GDM1 (cell line): ENCODE measurements at places on chromosomes 1 and 21.

- DNase-seq, result no peak
Measured at GRCh38 chr1:233725423-233725822, 111.5 kb downstream of the KCNK1 start.

GRCh38 chr1:34929497-34929852, at the start of gene DLGAP3:
Gene DLGAP3, minus strand, starts transcription at chr1:34929650. Its CDS starts 24,267 bp downstream, at chr1:34905383.
- no peak for DNase-seq

DNA sequence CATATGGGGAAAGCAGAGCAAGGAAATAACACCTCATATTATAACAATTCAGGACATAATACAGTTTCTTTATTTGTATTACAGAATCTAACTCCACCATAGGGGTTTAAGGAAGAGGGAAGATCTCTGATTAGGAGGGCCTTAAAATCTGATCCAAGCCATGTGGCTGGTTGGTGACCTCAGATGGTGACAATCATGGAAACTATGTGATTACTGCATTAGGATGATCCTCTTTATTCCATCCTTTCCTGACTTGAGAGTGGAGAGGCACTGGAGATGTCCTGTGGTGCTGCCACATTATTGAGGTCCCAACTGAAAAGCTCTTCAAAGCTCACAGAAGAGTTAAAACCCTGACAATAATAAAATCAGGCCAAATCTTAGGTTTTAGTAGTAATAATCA, 168.1 kb upstream of the BEND5 start:
- DNase-seq, result no peak

- DNase-seq, result no peak
Measured at GRCh38 chr1:180154003-180154324, 705 bp upstream of the QSOX1 start.

- no peak for DNase-seq
Measured at GRCh38 chr1:240237305-240237721, 145.6 kb downstream of the FMN2 start.
